ENCODE measurements at places on chromosomes 1 and 21.
A peak's percentile ranks its signal among the peaks of the same experiment; 100 is the strongest.

GRCh38 chr1:33348194-33348593, 27.3 kb upstream of the A3GALT2 start:
- DNase-seq = no peak

DNA sequence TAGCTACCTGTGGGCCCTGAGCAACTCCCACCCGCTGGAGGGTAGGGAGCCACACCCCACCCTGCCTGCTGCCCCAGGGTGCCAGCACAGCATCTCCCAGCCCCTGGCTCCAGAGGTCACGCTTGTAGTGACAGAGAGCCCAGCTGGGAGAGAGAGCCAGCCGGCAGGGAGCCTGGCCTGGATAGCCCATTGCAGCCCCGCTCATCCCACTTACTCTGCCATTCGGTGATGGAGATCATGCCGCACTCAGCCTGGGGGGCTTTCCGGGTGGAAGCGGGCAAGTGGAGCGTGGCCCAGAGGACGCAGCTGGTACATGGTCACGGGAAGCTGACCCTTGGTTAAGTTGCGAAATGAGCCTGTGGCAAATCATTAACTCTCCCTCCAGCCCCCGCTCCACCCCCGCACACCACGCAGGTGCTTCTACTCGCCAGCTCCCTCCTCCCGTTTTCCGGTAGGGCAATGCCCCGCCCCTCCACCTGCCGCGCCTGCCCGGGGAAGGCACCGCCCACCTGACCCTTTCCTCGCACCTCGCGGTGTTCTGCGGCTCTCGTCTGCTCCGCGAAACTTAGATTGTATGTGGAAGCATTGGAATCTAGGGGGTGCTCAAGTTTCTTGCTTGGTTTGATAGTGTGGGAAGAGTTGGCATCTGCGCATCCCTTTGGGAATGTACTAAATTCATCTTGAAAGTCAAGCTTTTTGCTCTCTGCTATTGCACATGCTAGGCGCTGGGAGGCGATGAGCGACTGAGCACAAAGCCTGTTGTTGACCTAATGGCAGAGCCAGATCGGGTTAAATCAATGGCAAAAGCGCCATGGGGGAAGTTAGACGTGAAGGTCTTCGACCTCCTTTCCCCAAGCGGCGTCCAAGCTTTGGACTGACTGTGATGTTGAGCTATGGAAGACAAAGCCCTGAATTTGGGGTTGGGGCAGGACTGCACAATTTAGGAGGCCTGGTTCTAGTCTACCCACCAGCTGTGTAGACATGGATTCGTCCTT, at the start of gene GOLT1A:
Gene GOLT1A, minus strand, starts transcription at position 321 of the 995 bp plus-strand sequence. Its CDS starts 82 bp downstream, at position 239.
- DNase-seq = peak; percentile 12

- no peak for DNase-seq
These were observed 812 bp upstream of the ARF1 start for GRCh38 chr1:228081578-228082213.

GRCh38 chr1:87119541-87120140, 205.2 kb downstream of the HS2ST1 start:
- DNase-seq = no peak

DNA sequence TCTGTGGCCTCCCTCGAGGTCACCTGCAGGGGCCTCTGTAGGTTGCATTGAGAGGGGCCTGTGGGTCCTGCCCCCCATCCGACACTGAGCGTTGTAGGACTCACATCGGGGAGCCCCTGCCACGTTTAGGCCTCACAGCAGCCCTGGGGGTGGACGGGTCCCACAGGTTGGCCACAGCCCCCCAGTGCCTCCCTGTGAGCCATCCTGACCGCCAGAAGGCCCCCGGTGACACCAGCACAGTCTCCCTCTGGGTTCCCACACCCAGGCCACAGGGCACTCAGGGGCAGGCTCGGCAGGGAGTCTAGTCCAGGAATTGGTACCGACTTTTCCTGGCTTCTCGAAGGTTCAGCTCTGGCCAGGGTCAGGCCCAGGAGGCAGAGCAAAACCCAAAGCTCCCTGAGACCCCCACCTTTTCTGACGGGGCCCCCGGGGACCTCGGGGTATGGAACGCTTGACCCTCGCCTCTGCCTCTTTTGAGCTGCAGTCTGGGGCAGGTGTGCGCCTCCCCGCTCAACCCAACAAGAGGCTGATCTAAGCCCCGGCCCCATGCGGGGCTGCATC, 13.9 kb upstream of the POFUT2 start:
- DNase-seq = no peak

DNA sequence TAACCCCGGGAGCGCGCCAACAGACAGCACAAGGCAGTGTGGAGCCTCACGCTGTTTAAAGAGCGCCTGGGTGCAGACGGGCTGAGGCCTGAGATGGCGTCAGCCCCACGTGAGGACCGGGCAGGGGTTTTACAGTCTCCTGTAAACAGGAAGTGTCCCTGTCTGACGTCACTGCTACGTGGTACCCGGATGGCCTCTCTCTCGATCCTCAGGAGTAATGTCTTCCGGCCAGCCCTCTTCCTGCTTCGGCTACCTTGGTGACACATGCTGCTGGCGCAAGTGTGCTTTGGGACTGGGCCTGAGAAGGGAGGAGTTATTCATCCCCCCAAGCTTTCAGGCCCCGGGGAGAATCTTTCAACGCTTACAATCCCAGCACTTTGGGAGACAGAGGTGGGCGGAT, 41.2 kb downstream of the CNST start:
- no peak for DNase-seq

GRCh38 chr1:199759268-199759730, 268.2 kb upstream of the NR5A2 start:
- DNase-seq = no peak

- DNase-seq = no peak
These were observed 37.4 kb upstream of the SRRM1 start for GRCh38 chr1:24605534-24606295.

- no peak for DNase-seq
These were observed 82.2 kb upstream of the GUCA2B start for GRCh38 chr1:42070996-42071395.

DNA sequence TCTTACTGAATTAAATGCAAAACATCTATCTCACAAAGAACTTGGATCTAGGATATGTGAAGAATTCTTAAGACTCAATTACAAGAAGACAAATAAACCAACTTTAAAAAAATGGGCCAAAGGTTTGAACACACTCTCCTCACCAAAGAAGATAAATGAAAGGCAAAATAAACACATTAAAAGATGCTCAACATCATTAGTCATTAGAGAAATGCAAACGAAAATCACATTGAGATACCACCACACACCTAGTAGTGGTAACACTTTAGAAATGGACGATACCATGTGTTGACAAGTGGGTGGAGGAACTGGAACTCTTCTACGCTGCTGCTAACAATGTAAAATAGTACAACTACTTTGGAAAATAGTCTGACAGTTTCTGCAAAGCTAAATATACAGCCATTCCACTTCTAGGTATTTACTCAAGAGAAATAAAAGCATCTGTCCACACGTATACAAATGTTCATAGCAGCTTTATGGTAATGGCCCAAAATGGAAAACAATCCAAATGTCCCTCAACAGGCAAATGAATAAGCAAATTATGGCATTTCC, 194.3 kb downstream of the RHOU start:
- no peak for DNase-seq

All from stimulated activated CD8-positive, alpha-beta memory T cell treated with anti-CD3 and anti-CD28 coated beads, Interleukin-7, amount 100 ng/mL, for 48 hours (primary cell).